CMK (cell line): ENCODE measurements at places on chromosomes 7 and 10.

DNA sequence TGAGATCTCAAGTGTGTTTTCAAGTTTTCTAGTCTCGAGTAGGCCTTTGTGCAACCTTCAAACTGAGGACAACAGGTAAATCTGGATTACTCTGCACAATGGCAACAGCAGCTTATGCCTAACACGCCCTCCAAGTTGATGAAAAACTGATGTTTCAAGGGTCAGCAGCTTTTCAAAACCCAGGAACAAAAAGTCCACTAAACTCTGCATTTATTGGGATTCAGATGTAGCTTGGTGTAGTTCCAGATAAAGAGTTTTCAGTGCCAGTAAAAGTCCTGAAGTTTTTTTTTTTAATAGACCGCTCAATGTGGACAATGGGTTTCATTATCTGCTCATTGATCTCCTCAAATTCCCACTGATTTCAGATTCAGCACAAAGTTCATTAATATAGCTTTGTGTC, 259.3 kb downstream of the GLI3 start:
- DNase-seq, result no peak

- DNase-seq, result no peak
Measured at GRCh38 chr10:95796504-95796903, 40.5 kb downstream of the ENTPD1 start.

DNA sequence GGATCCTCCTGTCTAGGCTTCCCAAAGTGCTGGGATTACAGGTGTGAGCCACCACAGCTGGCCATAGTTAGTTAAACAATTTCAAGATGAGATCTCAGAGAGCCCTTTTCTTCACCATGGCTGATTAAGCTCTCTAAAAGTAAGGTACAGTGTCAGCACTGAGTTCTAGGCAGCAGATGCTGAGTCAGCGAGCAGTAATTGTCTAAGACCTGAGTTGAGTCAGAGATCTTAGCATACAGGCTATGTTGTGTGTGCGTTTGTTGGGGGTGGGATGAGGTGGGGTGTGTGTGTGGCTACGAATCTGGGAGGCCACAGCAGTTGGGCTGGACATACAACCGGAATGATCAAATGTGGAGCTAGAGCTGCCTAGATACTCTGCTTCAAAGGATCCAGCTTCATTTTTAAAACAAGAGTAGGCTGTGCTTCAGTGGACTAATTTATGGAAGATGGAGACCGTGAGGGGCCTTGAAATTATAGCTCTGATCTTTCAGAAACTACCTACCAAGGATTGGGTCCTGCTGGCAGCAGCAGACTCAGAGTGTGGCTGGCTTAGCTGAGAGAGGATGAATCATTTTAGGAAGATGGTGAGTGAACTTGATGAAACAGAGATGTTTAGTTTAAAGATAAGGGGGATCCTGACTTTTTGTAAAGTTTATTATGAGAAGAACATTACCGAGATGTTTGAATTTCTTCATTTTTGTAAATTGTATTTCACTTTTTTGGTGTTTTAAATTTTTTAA, 17.5 kb upstream of the MTPN start:
- no peak for DNase-seq

GRCh38 chr10:110077436-110078130, 69.8 kb downstream of the ADD3 start:
- DNase-seq, result no peak

DNA sequence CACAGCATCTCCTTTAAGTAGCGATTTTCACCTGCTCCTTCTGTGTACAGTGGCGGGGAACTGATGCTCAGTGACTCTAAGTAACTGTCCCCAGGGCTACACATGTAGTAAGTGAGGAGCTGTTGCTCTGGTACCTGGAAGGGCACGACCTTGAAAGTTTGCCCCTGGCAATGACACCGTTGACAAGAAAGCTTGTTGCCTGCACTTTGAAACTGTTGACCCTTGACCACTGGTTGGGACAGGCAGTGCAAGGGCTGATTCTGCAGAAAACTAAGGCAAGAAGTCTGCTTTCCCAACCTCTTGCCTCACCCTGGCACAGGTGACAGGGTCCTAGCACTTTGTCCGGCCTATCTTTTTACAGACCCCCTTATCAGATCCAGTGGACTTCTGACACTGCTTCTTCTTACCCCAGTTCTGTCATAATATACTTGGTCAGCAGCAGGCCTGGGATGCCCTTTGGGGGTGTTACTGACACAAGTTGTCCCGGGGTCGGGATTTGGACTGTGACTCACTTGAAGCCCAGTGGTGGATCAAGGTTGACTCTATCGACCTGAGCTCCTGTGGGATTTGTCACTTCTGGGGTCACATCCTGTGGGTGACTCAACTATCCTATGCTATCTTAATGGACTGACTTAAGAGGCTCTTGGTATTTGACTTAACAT, 5.8 kb downstream of the ACSL5 start:
- DNase-seq, result no peak
